Lung microvascular endothelial cell (primary cell): ENCODE measurements at places on chromosomes 7 and 10.
A peak's percentile ranks its signal among the peaks of the same experiment; 100 is the strongest.

- DNase-seq = no peak
Measured at GRCh38 chr7:110975486-110975885, 115.4 kb upstream of the LRRN3 start.

- no peak for DNase-seq
Measured at GRCh38 chr7:65444205-65444842, 70.7 kb downstream of the ZNF92 start.

- DNase-seq = peak; percentile 67
Measured at GRCh38 chr7:25028370-25029021, 48.5 kb upstream of the OSBPL3 start.

DNA sequence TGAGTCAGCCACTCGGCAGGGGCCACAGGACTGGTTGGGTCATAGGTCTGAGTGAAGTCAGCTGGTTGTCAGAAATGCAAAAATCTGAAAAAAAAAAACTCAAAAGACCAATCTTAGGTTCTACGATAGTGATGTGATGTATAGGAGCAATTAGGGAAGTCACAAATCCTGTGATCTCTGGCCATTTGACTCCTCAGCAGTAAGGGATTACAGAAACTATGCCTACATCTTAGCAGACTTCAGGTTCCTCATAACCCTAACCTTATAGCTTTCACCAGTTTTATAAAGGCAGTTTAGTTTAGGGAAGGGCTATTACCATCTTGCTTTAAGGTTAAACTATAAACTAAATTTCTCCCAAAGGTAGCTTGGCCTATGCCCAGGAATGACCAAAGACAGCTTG lies 163.1 kb upstream of the HGF start:
- no peak for DNase-seq

DNA sequence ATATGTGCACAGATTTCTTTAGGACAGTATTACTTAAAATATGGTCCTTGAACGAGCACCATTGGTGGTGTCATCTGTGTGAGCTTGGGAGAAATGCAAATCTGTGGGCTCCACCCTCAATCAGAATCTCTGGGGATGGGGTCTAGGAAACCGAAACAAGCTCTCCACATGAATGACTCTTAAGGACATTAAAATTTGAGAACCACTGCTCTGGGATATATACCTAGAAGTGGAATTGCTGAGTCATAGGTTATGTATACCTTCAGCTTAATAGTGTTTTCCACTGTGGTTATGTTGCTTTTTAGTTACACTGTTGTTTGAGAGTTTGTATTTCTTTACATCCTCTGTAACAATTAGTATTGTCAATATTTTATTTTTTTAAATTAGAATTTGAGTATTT lies 24.0 kb downstream of the ZNRF2 start:
- DNase-seq = no peak

GRCh38 chr7:114439581-114439980 lies 25.0 kb downstream of the FOXP2 start:
- peak; percentile 3 for DNase-seq

DNA sequence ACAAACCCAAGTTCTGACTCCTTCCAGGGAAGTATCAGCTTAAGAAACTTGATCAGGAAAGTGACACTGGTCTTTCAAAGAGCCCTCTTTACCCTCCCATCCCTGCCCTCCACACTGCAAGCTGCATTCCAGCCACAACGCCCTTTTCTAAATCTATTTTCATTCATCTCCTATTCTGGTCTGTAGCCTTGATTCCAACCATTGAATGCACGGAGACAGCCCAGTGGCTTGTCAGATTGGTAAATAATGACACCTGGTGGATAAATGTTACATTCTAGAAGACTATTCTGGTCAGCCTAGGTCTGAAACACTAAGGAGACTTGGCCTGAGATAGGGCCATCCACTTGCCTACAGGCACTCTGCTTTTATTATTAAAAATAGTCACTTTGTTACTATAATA lies 20.9 kb downstream of the MORN4 start:
- peak; percentile 69 for DNase-seq

DNA sequence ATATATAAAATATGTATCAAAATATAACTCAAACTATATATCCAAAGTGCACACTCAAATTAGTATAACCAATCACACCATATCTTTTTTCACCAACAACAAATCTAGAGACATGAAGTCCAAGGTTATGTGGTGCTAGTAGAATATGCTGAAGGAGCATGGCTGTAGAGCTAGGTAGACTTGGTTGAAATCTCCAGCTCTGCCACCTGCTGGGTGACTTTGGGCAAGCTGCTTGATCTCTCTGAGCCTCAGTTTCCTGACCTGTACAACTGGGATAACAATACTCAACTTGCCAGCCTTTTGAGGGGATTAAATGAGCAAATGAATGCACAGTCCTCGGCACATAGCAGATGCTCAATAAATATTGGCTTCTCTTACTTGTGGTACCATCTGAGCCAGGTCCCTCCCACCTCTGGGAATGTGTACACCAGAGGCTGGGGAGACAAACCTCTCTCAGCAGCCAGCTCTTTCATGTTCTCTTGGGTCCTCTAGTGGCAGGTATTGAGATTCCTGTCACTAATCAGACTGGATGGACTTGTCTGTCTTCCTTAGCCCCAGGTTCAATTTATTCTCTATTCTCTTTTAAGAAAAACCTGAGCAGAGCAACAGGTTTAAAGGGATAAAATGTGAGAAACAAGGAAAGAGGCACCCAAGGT lies 94.3 kb upstream of the PDE1C start:
- DNase-seq = peak; percentile 81

DNA sequence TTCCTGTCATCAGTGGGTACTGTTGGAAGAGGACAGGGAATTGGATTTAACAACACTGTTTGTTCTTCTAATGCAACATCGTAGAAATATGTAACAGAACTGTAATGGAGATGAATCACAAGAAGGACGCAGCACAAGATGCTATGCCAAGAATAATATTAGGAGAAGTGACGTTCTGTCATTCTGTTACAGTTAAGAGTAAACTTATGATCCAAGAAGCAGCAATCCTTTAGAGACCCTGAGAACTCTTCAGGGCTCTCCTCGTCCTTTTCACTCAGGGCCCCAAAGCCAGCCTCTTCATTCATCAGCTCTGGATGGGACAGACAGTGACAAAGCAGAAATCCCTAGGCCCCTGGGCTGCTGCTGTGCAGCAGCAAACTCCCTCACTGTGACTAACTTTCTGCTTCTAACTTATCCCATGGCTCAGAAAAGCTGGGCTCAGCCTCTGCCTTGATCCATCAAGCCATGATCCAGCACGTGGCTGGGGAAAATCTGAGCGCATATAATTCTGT lies 8.7 kb upstream of the IL6 start:
- DNase-seq = peak; percentile 42

GRCh38 chr10:114990991-114991390 lies 53.0 kb downstream of the TRUB1 start:
- DNase-seq = no peak

DNA sequence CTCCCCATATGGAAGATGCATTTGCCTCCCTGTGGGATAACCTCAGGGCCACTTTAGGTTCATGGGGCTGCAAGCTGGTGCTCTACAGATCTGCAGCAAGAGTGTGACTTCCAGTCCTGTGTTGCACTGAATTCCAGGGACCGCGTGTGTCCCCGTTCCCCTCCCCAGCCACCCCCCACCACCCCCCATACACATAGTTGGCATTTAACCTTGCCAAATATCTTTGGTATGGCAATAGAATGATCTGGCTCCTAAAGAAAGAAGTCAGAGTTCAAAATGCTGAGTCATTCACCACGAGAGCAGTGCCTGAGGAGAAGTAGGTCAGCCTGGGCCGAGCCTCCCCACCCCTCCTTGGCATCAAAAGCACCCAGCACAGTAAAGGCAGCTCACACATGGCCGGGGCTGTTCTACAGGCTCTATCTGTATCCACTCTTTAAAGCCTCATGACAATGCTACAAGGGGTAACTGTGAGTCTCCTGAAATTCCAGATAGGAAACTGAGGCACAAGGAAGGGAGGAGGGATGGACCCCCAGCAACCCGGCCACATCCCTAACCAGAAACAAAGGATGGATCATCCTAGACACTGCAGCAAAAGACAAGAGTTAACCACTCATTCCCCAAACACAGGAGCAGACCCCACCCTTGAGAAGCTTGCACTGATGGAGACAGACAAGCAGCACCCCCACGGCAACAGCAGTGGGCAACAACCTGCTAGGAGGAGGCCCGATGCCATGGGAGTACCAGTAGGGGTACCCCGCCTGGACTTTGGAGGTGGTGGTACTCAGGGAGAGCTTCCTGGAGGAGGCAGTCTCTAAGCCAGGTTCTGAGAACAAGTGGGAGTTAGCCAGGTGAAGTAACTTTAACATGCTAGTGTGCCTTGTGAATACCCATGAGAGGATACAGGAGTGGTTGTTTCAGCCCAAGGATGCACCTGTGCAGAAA lies 70.3 kb upstream of the NANOS1 start:
- DNase-seq = no peak

DNA sequence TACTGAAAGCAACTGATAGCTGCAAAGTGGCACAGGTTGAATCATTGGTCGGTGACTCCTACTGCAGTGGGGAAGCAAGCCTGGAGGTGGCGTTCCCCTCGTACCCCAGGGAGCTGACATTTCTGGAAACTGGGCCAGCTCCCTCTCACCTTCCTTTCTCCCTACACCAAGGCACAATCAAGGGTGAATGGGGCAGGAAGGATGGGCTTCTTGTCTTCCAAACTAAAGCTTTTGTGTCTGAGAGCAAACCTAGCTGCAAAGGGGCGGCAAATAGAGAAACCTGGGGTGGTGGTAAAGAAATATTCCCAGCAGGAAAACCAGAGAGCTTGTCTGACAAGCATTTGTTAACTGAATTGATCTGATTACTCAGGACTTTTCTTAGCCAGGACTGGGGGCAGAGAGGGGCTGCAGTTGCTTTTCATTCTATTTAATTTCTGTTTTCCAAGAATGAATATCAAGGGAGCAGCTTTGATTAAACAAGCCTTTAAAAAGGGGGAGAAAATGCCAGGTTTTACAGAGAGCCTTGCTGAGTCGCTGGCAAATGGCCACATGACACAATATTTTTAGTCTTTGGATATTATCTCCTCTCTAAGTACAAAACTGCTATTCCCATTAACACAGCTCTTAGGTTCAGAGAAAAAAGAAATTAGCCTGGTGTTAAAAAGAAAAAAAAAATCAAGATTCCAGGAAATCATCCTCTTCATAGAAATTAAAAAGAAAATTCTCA lies 27.8 kb downstream of the CDHR3 start:
- DNase-seq = no peak

- DNase-seq = peak; percentile 80
Measured at GRCh38 chr7:95470452-95470851, 15.3 kb upstream of the ASB4 start.

- no peak for DNase-seq
Measured at GRCh38 chr7:93262535-93262934, 30.4 kb downstream of the VPS50 start.

- peak; percentile 48 for DNase-seq
Measured at GRCh38 chr7:135508883-135509588, 866 bp downstream of the CNOT4 start.

DNA sequence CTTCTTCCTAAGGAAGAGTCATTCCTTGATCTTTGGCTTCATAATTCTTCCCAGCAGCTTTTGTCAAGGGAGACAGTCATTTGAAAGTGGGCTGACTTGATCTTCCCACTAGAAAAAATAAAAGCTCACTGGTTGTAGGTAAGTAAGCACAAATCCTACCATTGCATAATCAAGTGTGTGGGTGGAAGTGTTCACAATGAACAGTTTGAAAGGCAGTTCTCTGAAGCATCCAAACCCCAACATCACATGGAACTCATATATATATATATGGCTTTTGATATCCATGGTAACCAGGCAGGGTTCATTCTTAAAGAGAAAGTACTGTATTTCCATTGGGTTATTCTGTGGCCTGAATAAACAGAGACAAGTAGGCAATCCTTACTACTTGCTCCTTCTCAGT lies 51.6 kb downstream of the ARMH3 start:
- DNase-seq = no peak

GRCh38 chr7:10797157-10797556 lies 176.5 kb upstream of the PHF14 start:
- no peak for DNase-seq

DNA sequence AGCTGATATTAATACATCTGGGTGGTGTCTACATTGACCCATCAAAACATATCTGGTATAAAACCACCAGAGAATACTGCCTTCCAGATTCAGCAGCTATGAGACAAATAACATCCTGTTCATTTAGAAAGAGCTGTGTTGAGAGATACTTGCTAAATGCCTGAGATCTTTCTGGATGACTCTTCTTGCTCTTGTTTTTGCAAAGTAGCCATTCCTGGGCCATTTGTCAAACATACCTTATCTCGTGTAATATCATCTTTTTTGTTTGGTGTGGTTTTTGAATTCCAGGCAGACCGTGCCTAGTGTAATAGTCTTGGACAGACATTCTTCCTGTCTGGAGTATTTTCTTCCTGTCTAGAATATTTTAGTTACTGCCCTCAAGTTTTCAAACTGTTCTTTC lies 74.7 kb upstream of the PRR15 start:
- DNase-seq = peak; percentile 27

DNA sequence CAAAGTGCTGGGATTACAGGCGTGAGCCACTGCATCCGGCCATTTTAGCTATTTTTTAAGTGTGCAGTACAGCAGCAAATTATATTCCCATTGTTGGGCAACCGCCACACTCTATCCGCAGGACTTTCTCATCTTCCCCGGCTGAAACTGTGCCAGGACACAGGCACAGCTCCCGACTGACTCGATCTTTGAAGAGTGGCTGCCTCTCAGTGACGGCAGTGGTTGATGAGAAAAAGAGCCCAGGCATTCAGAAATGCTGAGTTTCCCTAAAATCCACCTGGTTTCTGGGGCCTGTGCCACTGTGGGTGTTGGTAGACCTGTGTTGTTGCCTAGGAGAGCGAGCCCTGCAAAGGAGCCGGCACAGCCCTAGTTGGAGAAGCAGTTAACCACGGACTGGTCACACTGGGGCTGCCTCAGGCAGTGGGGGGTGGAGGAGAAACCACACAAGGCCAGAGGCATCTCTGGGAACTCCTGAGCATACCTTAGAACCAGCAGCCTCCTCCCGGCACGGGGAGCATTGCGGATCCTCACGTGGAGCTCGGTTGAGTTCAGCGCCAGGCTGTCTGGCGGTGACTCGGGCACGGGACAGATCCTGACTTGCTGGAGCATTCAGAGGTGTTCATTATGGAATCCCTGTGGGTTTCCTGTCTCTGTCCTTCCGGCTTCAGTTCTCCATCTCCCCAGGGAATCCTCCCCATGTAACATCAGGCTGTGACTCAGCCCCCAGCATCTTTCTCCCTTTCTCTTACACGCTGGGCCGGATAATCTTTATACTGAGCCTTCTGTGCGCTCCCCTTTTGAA lies 16.2 kb downstream of the PFKFB3 start:
- peak; percentile 26 for DNase-seq

- DNase-seq = no peak
Measured at GRCh38 chr10:53361936-53362335, 589.4 kb upstream of the MBL2 start.

GRCh38 chr10:60978287-60979115 lies 34.5 kb upstream of the RHOBTB1 start:
- peak; percentile 91 for DNase-seq

GRCh38 chr7:28986765-28987110 lies 28.6 kb upstream of the TRIL start:
- peak; percentile 6 for DNase-seq

DNA sequence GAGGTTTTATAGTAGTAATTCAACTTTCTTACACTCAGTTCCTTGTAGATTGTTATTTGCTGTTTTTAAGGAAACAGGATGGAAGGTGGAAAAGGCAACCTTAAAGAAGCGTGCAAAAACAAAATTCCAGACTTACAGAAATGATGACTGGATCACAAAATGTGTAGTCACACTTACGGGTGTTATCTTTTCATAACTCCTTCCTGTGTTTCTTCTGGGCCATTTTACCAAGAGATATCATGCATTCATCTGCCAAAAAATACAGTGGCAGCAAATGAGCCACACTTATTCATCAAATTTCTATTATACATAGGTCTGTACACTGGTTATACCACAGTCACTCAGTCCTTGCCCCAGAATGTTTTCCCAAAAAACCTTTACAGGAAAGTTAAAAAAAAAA lies 94.3 kb upstream of the IL6 start:
- peak; percentile 68 for DNase-seq
